ENCODE measurements at places on chromosomes 13 and 19.

DNA sequence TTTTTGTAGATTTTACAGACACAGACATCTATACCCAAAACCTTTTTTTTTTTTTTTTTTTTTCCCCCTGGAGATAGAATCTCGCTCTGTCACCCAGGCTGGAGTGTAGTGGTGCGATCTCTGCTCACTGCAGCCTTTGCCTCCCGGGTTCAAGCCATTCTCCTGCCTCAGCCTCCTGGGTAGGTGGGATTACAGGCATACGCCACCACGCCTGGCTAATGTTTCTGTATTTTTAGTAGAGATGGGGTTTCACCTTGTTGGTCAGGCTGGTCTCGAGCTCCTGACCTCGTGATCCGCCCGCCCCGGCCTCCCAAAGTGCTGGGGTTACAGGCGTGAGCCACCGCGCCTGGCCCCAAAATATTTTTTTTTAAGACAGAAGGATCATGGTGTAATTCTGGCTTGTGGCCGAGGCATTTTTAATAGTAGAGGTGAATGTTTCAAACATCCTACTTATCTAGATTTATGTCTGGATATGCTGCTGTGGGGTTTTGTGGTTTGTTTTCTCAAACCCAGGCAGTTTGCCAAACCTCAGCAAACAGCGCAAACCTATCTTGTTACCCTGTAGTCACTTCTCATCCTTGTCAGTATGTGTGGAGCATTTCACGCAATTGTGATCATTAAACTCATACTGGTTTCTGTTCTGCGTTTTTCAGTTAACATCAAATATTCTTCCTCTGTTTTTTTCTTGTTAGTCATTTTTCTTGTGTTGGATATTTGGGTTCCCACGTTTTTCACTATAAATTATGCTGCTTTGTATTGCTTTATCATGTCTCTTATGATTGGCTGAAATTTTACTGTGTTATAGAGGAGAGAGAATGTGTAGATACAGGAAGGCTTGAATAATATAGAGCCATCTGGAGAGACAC lies 36.2 kb upstream of the GARRE1 start:
- peak; percentile 54 for DNase-seq

GRCh38 chr13:40170982-40171381 lies 495.5 kb downstream of the FOXO1 start:
- DNase-seq: no peak

- DNase-seq: no peak
These were observed 60.8 kb downstream of the AP1M1 start for GRCh38 chr19:16258440-16258903.

GRCh38 chr13:109182777-109183465 lies 553.5 kb downstream of the MYO16 start:
- DNase-seq: no peak

DNA sequence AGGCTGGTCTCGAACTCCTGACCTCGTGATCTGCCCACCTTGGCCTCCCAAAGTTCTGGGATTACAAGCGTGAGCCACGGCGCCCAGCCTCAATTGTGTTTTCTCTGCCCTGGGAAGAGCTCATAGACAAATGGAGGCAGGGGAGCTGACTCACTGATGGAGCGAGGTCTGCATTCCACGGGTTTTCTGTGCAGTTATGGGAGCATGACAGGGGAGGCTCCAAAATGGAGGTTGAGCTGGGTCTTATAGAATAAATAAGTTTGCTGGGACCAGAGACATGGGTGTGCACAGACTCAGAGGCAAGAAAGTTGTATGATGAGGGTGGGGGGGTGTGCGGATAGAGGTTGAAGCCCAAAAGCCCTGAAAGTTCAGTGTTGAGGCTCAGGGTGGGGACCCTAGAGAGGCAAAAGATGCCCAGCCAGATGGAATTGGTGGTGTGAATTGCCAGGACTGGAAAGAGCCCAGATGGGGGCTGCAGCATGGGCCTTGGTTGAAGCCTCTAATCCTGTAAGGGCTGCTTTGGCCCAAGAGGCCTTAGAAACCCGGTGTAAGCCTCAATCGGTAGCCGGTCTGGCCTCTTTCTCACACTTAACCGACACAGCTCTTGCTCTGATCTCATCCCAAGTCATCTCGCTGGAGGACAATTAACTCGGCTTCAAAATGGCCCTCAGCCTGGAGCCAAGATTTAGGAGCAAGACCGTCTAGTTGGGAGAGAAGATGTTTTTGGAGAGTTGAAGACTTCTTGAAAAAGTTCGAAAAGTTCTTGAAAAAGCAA lies 1.9 kb downstream of the TPM4 start:
- DNase-seq: no peak
